ENCODE measurements at places on chromosomes 5 and 9.

GRCh38 chr9:134290603-134291451 is 35.4 kb upstream of the RXRA start:
- no peak for DNase-seq

DNA sequence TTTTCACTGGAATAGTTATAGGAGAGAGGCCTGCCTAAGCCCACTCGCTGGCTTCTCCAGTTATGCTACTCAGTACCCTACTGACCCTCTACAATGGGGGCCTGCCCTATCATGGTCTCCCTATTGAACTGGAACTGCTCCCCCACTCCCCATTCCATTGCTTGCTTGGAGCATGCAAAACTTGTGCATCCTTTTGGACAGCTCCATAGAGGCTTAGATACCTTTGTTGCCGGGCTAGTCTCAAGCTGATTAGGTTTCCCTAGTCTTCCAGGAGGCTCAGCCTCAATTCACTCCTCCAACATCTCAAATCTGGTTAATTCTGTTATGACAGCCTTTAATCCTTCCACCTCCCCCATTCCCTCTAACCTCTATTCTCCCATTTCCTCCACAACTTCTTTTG is 39.9 kb downstream of the KIF24 start:
- DNase-seq = no peak

DNA sequence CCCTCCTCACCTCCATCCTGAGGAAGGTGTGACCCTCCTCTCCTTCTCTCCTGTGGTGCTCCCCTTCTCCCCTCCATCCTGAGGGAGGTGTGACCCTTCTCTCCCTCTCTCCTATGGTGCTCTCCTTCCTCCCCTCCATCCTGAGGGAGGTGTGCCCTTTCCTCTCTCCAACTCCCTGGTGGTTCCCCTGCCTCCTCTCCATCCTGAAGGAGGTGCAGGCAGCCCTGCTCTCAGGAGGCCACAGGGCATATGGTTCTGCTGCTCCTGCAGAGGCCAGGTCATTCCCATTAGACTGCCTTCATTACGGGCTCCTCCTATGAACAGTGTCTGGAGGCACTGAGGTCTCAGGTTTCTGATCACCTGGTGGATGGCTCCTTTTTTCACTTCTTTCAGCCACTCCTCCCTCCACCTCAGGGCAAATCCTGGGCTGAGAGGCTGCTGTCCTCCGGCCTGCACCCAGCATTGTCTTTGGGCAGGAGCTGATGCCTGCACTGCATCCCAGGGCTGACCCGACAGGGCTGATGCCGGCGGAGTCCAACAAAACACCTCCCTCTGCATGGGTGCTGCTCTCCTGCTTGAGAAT is 197.1 kb downstream of the MED10 start:
- DNase-seq = no peak

DNA sequence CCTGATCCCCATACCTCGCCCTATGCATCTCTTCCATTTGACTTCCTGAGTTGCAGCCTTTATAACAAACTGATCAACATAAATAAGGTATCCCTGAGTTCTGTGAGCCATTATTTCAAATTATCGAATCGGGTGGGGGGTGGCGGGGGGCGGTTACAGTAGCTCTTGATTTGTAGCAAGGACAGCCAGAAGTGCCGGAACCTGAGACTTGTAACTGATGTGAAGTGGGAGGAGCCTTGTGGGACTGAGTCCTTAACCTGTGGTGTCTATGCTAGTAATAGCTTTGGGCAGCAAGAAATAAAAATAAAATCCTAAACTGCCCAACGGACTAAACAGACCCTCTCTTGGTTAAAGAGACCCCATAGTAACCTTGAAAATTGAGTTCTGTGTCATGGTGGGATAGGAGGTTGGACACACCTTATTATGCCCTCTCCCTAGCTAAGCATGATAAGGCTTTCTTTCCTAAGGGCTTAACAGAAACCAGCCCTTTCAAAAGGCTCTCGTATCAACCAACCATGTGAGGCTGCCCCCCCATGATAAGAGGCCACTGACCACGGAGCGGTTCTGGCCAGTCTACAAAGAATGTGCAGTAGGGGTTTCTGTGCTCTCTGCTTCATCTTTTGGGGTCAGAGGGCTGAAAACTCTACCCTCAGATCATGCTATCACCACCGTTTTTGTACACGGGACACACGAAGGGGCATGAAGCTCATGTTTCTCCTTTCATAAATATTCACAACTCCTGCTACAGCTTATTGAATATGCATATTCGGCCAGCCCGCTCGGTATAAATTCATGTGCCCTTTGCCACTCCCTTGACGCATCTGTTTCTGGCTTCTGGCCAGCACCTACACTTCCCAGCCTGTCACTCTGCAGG is 39.5 kb upstream of the IQGAP2 start:
- DNase-seq = no peak

GRCh38 chr5:157748760-157749461 is 5.4 kb downstream of the LSM11 start:
- no peak for DNase-seq

DNA sequence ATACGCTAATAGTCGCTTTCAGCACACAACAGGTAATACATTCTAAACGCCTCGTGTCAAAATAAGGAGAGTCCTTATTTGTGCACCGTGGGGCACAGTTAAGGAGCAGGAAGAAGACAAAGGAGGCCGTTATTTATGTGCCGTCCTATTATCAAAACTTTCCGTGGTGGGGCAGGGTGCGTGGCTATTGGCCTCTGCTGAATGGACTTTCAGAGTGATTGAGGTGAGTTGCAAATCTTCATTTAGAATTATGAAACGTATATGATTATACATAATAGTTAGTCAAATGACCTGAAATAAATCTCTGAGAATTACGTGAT is 833 bp downstream of the C5orf24 start:
- peak; percentile 11 for DNase-seq

DNA sequence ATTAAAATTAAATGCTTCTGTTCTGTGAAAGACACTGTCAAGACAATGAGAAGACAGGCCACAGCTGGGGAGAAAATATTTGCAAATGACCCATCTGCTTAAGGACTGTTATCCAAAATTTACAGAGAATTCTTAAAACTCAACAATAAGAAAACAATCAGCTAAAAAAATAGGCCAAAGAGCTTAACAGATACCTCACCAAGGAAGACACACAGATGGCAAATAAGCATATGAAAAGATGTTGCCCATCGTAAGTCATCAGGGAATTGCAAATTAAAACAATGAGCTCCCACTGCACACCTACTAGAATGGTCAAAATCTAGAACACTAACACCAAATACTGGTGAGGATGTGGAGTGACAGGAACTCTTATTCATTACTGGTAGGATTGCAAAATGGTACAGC is 10.3 kb downstream of the WNK2 start:
- DNase-seq = no peak

GRCh38 chr5:68710514-68710913 is 383.3 kb upstream of the SLC30A5 start:
- no peak for DNase-seq

DNA sequence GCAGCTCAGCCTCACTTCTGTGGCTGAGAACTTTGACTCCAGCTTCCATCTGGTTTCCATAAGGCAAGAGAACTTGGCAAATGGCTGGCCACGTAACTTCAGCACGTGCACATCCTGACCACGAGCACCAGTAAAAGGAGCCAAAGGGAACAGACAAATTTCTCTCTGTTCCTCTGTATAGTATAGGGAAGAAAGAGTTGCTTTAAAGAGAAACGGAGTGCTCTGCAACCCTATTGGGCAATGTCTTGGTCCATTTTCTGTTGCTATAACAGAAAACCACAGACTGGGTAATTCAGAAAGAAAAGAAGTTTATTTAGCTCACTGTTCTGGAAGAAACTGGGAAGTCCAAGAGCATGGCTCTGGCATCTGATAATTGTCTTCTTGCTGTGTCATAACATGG is 558.7 kb downstream of the ACTL7B start:
- DNase-seq = no peak

GRCh38 chr5:125088522-125089105 is 342.2 kb upstream of the ZNF608 start:
- no peak for DNase-seq

DNA sequence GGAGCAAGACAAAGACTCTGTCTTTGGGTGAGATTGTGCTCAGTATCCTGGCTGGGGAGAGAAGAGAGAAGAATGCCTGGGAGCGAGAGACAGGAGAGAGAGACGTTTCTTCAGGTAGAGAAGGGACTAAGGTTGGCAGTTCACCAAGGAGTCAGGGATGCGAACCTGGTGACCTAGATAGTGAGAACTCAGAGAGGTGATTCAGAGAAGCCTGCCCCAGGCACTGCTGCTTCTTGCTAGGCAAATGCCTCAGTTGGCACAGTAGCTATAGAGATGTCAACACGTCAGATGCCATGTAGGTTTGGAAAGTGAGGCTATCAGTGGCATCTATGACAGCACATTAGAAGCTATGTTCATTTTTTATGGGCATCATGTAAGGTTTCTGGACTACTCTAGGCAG is 231.6 kb upstream of the VLDLR start:
- DNase-seq = no peak

DNA sequence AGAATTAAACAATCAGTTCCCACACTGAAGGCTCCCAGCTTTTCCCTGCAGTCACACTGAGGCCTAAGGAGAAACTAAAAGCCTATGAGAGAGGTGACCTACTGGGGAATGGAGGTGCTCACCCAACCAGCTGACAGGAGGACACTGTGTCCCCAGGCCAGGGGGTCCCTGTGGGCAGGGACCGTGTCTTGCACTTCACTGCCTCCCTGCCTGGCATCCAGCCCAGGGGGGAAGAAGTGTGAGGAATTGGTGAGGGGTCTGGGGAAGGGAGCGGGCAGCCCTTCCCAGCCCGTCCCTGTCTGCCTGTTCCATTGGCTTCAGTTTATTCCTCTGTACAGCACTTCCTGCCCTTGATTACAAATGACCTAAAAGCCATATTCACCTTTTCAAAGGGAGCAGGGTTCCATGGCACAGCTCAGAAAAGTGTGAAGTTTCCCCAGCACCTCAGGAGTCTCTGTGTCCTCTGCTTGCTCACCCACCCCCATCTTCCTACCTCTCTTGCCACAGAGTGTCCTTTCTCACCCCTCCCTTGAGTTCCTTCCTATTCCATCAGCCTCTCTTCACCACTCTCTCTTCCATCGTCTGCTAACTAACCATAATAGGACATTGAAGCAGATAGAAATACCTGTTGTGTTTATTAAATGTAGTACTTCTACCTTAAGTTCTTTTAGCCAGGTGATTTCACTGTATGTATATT is 12.9 kb downstream of the OTULINL start:
- DNase-seq = no peak

DNA sequence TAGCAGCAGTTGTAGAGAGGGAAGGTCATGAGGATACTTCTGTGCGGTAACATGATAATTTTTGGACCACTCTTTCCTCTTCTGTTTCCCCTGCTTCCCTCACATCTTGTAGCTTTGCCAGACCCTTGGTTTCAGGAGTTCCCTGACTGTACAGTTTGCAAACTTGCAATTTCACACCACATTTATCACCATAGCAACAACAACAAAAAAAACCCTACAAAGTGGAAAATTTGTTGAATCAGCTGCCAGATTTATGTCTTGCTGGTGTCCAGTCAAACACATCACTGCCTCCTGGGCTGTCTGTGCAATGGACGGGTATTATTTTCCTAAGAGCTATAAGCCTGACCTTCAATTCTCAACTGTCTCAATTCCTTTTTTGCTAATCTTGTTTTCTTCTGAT is 751.6 kb downstream of the TLR4 start:
- DNase-seq = no peak

GRCh38 chr5:100760688-100761087 is 142.4 kb downstream of the ST8SIA4 start:
- no peak for DNase-seq

- DNase-seq = no peak
These were observed 30.7 kb upstream of the MYOT start for GRCh38 chr5:137836997-137837396.

DNA sequence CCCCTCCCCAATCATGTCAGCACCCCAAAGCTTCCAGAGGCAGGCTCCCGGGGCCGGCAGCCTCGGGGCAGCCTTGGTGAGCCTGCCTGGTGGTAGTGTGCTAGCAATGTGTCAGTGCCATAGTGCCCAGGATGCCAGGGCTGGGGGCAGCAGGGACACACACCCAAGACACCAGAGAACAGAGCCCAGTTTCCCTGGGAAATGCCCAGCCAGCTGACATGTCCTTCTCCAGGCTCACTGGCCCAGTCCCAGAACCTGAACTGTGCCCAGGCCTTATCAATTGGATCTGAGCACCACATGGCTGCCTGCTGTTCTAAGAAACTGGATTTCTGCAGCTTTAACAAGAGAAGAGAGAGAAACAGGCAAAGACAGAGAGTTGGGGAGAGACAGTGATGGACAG is 74.9 kb upstream of the LRRTM2 start:
- DNase-seq = no peak

GRCh38 chr5:126683912-126684311 is 83.2 kb downstream of the PHAX start:
- no peak for DNase-seq

Measured in HuH-7.5 (cell line).